ENCODE measurements at places on chromosomes 11 and 22.

- no peak for DNase-seq
Measured at GRCh38 chr22:35930933-35931332, 97.7 kb downstream of the RBFOX2 start.

DNA sequence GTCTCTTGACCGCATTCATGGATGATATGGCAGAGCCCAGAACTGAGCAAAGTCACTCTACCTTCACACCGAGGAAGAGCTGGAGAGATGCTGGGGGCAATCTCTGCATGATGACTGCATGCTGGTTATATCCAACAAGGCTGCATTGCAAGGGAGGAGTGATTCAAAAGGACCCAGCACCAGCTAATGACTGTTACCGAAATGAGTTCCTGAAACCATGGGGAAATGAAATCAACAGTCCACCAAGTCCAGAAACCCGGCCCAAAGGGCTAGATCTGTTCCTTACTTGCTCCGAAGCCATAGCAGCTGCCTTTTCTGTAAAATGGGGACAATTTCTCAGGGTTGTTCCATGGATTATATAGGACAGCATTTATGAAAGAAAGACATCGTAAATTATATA lies 1.2 kb upstream of the SMIM35 start:
- DNase-seq = no peak

- peak; percentile 67 for DNase-seq
Measured at GRCh38 chr22:38398609-38399461, 56.2 kb downstream of the KCNJ4 start.

- DNase-seq = no peak
Measured at GRCh38 chr11:61680622-61681221, 531 bp downstream of the DAGLA start.

- DNase-seq = no peak
Measured at GRCh38 chr22:49096476-49096875, 731.2 kb downstream of the BRD1 start.

DNA sequence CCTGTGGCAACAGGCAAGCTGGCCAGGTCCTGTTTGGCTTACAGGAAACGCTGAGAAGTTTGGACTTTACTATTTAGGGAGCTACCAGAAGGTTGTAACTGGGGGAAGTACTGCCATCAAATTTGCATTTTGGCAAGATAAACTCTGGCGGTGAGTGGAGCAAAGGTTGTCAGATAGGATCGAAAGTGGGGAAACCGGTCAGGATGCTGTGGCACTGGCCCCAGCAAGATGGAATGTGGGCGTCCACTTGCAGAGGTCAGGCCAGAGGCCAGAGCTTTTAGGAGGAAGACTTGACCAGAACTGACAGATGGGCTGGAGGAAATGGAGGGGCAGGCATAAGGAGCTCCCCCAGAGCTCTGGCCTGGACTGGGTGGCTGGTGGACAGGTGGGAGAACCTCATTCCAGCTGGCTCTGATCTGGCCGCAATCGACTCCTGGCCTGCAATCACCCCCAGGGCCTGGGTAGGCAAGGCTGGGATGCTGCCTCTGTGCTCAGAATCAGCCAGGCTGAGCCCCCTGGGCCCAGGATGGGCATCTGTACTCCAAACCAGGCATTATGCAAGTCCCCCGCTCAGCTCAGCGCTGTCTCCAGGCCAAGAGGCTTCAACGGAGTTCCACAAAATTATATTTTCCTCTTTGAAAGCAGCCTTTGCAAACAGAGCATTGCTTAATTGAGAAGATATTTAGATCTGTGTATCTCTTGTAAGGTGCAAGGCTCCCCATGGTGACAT lies 178.3 kb upstream of the NECTIN1 start:
- no peak for DNase-seq

DNA sequence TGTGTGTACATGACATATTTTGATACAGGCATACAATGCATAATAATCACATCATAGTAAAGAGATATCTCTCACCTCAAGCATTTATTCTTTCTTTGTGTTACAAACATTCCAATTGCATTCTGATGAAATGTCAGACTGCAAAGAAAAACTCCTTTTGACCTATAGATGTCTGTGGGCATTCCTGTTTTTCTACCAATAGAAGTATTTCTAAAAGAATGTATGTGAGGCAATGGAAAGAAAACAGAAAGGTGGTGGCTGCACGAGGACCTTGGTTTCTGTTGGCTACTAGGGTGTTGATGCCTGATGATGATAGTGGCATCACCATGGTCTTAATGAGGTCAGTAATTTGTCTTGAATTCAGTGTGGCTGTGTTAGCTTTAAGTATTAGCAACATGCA lies 137.0 kb upstream of the ANO3 start:
- no peak for DNase-seq

- DNase-seq = no peak
Measured at GRCh38 chr11:13717331-13717730, 48.9 kb downstream of the FAR1 start.

GRCh38 chr11:68924073-68924925 lies 20.6 kb downstream of the IGHMBP2 start:
- DNase-seq = no peak

DNA sequence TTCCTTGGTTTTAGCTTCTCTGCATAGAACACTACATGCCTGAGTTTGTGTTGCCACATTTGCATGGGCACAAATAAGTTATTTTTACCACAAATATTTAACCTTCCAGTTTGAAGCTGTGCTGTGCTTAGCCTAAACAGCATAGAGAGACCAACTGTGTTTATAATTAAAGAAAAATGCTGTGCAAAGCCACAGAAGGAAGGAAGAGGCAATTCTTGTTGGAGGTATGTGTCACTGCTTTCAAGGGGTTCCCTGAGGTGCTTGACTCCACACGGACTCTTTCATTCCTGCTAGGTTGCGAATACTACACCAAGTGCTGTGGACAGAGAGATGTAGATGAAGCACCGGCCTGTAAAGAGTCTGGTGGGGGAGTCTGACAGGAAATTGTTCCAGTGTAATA lies 47.6 kb upstream of the OLFML1 start:
- no peak for DNase-seq

- DNase-seq = no peak
Measured at GRCh38 chr11:24609192-24610119, 112.6 kb downstream of the LUZP2 start.

DNA sequence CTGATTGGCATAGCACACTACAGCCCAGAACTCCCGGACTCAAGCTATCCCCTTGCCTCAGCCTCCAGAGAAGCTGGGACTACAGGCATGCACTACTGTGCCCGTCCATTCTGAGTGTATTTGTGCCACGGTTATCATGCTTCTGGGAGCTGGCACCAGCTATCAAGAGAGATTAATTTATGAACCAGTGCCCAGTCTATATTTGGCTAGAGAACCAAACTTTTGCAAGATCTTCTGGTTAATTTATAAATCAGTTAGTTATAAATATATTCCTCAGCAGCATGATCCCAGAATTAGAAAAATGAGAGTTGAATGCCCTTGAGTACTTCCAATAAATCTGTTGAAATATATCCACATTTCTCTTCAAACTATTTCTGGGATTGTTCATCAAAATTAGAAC lies 67.5 kb upstream of the OR5AN1 start:
- DNase-seq = no peak

DNA sequence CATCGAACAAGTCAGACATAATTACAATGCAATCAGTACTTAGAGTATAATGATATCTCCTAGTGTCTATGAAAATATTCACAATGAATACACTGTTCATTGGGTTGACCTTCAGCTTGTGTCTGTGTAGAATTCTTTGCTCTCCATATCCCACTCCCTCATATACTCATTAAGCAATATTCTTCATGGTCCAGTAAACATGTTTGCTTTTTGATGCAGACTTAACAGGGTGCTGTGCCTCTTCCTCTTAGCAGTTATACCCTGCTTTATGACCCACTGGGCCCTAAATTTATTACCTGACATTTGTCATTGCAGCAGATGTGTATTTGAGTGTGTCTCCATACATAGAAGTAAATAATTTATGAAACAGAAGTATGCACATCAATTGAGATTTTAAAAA lies 352.5 kb upstream of the CCDC179 start:
- no peak for DNase-seq

- no peak for DNase-seq
Measured at GRCh38 chr11:119920666-119921387, 191.8 kb upstream of the NECTIN1 start.

DNA sequence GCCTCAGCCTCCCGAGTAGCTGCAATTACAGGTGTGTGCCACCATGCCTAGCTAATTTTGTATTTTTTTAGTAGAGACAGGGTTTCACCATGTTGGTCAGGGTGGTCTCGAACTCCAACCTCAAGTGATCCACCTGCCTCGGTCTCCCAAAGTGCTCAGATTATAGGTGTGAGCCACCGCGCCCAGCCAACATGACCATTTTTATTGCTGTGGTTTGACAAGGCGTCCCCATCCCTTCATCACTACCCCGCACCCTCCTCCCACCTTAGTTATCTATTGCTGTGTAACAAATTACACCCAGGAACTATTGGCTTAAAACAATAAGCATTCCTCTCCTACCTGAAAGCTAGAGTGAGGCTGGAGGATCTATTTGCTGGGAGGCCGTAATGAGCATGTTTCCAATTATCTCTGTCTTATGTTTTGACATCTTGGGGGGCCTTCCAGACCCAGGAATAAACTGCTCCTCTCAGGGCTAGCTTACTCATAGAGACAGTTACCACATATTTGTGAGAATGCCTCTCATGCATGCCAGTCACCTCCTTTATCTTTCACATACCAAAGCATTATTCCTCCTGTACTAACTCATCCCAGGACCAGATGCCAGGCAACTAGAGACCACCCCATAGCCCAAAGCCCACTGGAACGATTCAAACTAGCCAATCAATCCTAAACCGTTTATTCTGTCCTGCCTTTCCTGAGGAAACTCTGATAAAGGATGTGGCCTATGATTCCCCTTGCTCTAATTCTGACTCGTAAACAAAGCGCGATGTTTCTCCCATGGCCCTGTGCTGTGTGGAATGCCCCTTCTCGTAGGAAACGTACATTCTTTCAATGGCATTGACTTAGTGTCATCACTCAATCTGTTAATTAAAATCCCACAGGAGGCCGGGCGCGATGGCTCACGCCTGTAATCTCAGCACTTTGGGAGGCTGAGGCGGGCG lies 19.4 kb downstream of the SNU13 start:
- DNase-seq = no peak

GRCh38 chr11:73520353-73521061 lies 77.4 kb downstream of the FAM168A start:
- no peak for DNase-seq

DNA sequence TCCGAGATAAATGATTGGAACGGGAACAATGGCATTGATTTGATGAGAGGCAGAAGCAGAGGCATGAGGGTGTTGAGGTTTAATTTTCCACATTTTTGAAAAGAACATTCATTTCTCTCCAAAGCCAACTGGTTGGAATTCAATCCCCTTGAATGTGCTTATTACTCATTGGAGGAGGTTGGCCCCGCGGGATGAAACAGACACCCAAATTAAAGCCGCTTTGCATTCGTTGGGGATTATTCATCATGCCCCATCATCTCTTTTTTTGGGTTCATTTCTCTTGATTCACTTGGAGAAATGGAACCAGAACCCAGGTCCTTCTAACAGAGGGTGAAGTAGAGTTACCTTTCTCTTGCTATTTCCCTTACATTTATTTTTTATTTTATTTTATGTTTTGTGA lies 47.6 kb upstream of the PARVG start:
- no peak for DNase-seq

GRCh38 chr22:22527312-22527711 lies 7.2 kb upstream of the ZNF280A start:
- DNase-seq = no peak

DNA sequence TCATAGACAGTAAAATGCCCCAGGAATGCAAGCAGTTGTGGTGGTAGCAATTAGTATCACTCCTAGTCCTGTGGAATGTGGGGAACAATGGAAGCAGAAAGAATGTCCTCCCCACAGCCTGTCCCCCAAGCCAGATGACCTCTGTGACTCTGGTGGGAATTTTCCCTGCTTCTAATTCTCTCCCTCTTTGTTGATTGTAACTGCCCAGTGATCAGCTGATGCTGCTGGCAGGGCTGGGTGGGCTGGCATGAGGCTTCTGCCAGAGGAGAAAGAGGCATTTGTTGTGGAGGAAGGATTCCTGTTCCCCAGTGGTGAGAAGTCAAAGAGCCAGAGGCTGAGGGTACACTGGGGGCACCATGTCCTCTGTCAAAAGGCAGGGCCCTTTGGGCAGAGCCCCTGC lies 116.7 kb upstream of the NCAM1 start:
- DNase-seq = no peak

GRCh38 chr11:78420796-78421209 lies 3.2 kb upstream of the GAB2 start:
- no peak for DNase-seq

DNA sequence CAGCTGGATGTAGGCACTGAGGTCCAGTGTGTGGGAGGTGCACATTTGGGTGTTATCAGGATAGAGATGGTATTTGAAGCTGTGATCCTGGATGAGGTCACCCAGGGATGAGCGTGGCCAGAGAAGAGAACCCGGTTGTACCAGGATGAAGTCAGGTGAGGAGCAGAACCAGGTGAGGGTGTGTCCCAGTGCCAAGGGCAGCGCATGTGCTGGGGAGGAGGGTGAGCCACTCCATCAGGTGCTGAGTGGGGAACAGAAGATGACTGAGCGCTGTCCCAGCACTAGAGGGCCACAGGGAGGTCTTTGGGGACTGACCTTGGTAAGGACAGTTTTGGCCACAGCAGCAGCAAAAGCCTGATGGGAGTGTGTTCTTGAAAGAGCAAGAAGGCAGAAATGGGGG lies 2.7 kb downstream of the ARL2 start:
- DNase-seq = no peak

DNA sequence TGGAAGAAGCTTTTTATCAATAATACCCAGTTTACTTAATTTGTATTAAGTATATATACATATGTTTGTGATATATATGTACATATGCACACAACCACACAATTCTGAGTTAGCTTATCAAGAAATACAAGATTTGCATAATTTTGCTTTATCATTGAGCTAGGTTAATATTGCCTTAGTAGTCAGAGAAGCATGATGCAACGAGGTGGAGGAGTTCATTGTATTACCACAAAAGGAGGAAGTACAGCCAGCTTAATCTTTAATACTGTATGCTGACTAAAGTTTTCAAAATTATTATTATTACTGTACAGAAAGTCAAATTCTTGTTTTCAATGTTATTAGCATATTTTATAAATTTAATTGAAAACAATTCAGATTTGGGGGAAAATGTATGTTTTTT lies 278.4 kb upstream of the PDGFD start:
- no peak for DNase-seq

- no peak for DNase-seq
Measured at GRCh38 chr11:106461839-106462545, 384.5 kb downstream of the AASDHPPT start.

DNA sequence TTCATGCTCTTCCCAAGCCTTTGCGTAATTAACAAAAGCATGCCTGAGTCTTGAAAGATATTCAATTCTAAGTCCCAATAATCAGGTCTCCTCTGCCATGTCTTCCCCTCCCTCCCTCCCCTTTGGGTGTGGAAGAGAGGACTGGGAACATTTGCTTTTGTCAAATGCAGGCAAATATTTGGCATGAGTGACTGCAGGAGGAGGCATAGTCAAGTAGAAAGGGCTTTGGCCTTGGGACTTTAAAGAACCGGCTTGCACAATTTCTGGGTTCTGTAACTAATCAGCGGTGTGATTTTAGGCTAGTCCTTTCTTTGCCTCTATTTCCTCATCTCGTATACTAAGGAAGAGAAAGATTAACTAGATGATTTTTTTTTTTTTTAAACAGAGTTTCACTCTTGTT lies 59.5 kb downstream of the SCN3B start:
- DNase-seq = no peak
